ENCODE measurements at places on chromosomes 1 and 21.

DNA sequence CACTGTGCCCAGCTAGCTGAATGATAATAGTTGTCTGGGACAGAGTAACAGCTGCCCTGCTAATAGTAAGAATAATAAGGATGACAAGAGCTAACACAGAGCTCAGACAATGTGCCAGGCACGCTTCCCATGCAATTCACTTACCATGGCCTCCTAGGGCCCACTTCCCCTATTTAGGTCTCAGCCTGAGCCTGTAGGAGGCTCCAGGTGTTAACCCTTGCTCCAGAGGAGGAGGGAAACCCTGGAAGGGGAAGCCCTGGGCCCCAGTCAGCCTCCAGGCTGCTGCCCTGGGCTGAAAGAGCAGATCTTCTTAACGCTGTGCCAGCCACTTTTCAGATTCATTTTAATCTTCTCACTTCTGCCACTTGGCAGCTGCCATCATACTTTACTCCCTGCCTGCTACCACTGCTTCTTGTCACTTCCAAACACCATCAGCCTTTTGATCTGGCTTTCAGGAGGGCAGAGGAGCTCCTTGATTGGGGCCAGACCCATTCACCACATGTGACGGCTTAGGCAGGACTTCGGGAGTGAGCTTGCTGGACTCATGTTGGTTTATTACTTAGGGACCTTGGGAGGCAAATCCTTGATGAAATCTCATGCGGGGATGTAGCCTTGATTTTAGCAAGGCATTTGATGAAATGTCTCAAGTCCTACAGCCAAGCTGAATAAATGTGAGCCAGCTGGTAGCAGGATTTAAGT lies 66.7 kb upstream of the PARP1 start:
- no peak for DNase-seq

- no peak for DNase-seq
These were observed 45.9 kb upstream of the DPH5 start for GRCh38 chr1:101071470-101071891.

DNA sequence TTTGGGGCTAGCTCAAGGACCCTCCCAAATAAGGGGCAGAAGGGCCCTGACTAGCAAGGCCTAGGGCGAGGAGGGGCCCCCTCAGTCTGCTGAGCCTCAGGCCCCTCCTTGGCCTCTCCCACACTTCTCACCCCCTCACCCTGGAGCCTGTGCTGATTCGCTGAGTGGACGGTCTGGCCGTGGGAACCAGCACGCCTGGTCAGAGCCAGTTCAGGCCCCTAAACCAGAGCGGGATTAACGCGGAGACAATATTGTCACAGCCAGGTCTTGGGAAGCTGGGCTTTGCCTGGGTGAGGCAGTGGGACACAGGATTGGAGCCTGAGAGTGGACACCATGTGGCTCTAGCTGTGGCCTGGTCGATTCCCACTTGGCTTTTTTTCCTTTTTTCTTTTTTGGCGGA lies 4.8 kb upstream of the FBLIM1 start:
- DNase-seq: no peak

- DNase-seq: no peak
These were observed 71.8 kb downstream of the CHRM3 start for GRCh38 chr1:239458144-239458500.

DNA sequence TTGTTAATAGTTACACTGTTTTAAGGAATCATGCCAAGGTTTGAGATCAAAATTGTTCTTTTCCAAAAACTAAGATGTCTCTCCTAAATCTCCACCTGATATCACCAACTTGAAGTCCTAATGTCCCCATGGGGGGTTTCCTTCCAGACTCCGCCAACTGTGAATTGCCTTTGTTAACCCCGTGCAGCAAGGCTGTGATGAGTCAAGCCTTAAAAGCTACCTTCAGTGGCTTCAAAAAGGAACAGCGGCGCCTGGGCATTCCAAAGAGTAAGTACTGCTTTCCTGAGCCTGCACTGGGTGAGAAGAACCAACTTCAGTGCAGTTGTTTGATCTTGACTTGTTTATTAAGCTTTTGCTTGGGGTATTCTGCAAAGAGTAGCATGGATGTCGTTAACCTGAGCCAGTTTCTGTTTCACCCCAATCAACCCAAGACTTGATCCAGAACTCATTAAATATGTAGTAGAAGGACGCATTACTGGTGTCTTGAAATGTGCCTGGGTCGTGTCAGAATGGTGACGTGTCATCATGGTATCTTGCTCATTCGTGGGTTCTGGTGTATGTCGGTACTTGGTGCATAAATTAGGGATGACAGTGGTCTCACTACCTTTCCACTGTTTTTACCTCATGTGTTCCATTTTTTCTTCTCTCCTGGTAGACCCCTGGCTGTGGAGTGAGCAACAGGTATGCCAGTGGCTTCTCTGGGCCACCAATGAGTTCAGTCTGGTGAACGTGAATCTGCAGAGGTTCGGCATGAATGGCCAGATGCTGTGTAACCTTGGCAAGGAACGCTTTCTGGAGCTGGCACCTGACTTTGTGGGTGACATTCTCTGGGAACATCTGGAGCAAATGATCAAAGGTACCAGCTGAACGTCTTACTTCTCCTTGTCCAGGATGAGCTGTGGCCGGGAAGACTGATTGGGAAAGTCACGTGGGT lies 8.7 kb downstream of the ETS2 start:
- DNase-seq: no peak

- no peak for DNase-seq
These were observed 53.1 kb downstream of the DIPK1A start for GRCh38 chr1:92907949-92908684.

DNA sequence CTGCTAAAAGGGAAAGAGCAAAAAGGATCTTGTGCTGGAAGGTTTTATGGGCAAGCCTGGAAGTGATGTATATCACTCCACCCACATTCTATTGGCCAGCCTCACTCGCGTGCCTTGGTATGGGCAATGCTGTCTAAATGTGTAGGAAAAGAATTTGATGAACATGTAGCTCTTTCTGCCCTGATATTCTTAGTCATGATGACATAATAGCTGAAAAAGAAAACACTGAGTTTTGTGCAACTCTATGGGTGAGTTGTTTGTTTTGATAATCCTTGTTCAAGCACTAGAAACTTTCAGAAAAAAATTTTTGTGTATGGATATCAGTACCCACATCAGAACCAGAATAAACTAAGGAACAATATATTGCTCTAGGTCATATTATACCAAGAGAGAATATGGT lies 231.5 kb upstream of the ST6GALNAC5 start:
- DNase-seq: no peak

DNA sequence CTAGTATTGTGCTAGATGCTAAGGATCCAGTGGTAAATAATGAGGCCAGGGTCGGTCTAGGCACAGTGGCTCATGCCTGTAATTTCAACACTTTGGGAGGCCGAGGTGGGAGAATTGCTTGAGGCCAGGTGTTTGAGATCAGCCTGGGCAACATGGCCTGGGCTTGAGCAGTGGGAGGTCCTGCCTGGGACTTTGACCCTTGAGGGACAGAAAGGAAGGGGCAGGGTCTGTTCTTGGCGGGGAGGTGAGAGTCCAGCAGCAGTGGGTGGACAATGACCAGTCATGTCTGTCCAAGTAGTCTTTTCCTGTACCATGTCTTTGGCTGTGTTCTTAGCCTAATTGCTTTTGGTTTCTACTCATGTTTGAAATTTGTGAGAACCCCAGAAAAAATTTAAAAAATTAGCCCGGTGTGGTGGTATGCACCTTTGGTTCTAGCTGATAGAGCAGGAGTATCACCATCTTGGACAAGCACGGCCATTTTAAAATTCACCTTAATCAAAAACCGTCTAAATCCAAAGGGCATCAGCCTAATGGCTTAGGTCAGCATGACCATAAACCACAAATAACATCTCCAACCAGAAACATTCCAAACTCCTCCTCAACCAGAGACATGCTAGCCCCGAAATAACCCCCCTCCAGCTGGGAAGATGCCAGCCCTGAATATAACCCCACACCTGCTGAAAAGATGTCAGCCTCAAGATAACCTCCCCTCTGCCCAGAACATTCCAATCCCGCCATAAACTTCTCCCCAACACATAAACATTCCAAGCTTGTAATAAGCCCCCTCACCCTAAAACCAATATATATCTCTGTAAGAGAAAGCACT lies 6.8 kb upstream of the AK2 start:
- no peak for DNase-seq
